Motor neuron (in vitro differentiated cells): ENCODE measurements at places on chromosomes 16 and 17. TPM values are rescaled to one million over a fixed set of nuclear protein-coding genes. Genes with fewer than 3 reads are reported as not detected.

The PRR35 gene
- total RNA-seq: 0.05 TPM in 1 of 2 replicates, not detected in the other

- no peak for ATAC-seq
Observed at GRCh38 chr17:75688209-75688825, 21.2 kb downstream of the SAP30BP start.

DNA sequence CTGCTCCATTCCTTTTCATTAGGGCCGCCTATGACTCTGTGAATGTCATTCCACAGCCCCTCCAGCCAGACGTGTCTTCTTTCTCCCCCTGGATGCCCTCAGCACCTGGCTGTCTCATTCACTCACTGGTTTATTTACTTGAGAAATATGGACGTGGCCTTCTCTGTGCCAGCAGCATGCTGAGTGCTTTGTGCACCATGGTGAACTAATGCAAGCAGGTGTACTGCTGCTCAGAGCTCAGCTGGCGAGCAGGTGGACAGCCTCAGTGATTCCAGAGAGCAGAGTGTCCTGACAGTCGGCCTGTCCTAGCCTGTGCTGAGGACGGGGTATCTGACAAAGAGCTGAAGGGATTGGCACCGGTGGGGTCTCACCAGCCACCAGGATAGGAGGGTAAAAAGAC, 96.7 kb downstream of the GNAO1 start:
- peak; percentile 50 for ATAC-seq

DNA sequence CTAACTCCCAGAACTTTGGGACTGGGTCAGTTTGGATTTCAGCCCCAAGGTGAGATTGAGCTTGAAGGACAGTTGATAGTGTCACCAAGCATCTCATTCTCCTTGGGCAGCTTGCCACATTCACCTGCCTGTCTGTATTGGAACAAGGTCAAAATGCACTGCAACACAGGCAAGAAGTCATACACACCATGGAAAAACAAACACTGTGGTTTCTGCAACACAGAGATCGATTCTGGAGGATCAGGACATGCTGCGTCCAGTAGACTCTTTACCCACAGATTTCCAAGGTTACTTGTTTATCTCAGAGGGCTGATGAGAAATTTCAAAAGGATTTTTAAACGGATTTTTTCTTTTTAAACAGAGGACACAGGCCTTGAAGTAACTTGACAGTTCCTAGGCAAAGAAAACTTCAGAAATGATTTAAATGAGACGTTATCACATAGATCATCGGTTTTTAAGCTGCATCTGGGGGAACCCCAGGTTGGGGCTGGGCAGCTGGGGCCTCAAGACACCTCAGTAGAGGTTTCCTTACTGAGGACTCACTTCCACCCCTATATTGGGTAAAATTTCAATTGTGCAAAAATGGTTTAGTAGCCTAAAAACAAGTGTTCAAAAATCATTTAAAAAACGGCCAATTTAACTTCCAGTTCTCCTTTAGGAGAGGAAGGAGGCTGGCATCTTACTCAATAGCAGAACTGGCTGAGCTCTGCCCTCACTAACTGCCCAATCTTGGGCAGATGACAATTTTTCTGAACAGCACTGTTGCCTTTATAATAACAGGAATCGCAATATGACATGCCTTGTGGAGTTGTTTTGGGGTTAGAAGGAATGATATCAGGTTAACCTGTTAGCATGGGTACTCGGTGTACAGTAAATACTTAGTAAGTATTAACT, 299.3 kb downstream of the XYLT1 start:
- ATAC-seq: no peak

- ATAC-seq: peak; percentile 42
Observed at GRCh38 chr16:78844682-78845081, 745.2 kb downstream of the WWOX start.

DNA sequence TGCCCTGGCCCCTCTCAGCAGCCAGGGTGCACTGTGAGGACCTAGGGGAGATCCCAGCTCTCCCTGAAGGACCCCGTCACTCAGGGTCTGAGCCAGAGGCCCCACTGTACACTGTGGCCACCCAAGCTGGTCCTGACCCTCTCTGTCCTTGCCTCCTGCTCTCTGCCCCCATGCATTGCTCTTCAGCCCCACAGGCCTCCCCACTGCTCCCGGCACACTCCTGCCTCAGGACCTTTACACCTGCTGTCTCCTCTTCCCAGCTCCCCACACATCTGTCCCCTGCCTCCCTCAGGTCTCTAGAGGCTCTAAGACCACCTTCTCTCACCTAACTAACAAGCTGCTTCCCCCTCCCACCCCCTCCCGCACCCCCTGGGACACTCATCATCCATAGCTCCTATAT, 12.9 kb upstream of the RAI1 start:
- ATAC-seq: no peak

- ATAC-seq: no peak
Observed at GRCh38 chr16:67542464-67542863, 13.8 kb downstream of the RIPOR1 start.

GRCh38 chr16:82947698-82948097, 320.9 kb downstream of the CDH13 start:
- ATAC-seq: no peak

GRCh38 chr17:43976963-43977837, 23.5 kb upstream of the PYY start:
- ATAC-seq: no peak

The CCDC200 gene
- 4.0 and 7.7 TPM in 2 replicates for total RNA-seq
